A549 treated with GW870086 at 1 μM for 4 hours (cell line): ENCODE measurements at places on chromosomes 11 and 22. TPM values are rescaled to one million over a fixed set of nuclear protein-coding genes. Genes with fewer than 3 reads are reported as not detected.

The RBMXL2 gene
- not detected in 5 replicates for total RNA-seq

The CCDC90B gene
- 53.1 to 73.3 TPM (median 59.0 TPM) in 5 replicates for total RNA-seq

The APOL5 gene
- total RNA-seq, result not detected in 5 replicates

The CRYBA4 gene
- not detected in 5 replicates for total RNA-seq

The C22orf31 gene
- not detected in 5 replicates for total RNA-seq

The BEST1 gene
- total RNA-seq, result 2.4 to 5.4 TPM (median 2.9 TPM) in 5 replicates

The DEUP1 gene
- not detected in 5 replicates for total RNA-seq

The ACTN3 gene
- total RNA-seq, result 0.05 TPM in 1 of 5 replicates, not detected in the others

The PATE2 gene
- not detected in 5 replicates for total RNA-seq

The RAG1 gene
- 0.18 to 0.53 TPM (median 0.37 TPM) in 5 replicates for total RNA-seq

The MDK gene
- total RNA-seq, result 15.7 to 19.8 TPM (median 18.8 TPM) in 5 replicates

The GAL gene
- total RNA-seq, result 10.8 to 23.8 TPM (median 17.0 TPM) in 5 replicates
